ENCODE measurements at places on chromosomes 6 and 20. TPM values are rescaled to one million over a fixed set of nuclear protein-coding genes. Genes with fewer than 3 reads are reported as not detected.

GRCh38 chr6:45480752-45481415, 103.2 kb upstream of the SUPT3H start:
- no peak for DNase-seq

The C6orf52 gene
- total RNA-seq: not detected

The TUBE1 gene
- total RNA-seq: 32.3 TPM

The MYT1 gene
- 0.15 TPM for total RNA-seq

GRCh38 chr20:51659491-51660050, 108.6 kb downstream of the ATP9A start:
- no peak for DNase-seq

The AKAP12 gene
- total RNA-seq: 40.1 TPM

DNA sequence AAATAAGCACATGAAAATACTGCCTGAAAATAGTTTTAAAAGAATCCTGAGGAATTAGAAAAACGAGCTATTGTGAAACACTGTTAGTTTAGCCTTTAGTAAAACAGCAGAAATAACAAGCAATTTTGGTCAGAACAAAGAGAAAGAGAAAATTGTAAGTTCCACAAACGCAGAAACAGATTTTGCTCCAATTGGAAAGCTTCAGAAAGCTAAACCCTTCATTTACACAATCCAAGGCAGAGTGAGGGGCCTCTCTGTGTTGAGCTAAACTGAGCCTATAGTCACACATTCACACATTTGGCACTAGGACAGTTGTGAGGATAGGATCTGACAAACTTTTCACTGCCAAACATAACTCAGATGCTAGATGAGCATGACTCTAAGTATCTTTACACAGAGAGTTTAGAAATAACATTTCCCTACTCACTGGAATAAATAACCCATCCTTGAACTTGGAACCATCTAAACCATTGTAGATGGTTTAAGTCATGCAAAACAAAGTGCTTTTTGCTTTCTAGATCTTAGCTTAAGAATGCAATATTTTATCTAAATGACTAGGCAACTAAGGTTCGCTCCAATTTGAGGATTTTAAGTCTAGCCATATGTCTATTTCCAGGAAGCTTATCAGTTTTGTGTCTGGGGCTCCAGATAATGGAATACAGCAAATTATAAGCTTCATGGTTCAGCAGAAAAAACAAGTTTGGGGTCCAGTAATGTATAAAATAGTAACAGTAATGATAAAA, 122.6 kb downstream of the SGK1 start:
- DNase-seq: no peak

GRCh38 chr6:71034563-71035345, 77.9 kb upstream of the B3GAT2 start:
- no peak for DNase-seq

The SPDEF gene
- 0.31 TPM for total RNA-seq

The EGFL8 gene
- total RNA-seq: 5.2 TPM

- DNase-seq: no peak
Measured at GRCh38 chr6:105609375-105609991, 206.6 kb upstream of the PREP start.

The MEI4 gene
- total RNA-seq: 0.51 TPM

The PCMTD2 gene
- 180 TPM for total RNA-seq

DNA sequence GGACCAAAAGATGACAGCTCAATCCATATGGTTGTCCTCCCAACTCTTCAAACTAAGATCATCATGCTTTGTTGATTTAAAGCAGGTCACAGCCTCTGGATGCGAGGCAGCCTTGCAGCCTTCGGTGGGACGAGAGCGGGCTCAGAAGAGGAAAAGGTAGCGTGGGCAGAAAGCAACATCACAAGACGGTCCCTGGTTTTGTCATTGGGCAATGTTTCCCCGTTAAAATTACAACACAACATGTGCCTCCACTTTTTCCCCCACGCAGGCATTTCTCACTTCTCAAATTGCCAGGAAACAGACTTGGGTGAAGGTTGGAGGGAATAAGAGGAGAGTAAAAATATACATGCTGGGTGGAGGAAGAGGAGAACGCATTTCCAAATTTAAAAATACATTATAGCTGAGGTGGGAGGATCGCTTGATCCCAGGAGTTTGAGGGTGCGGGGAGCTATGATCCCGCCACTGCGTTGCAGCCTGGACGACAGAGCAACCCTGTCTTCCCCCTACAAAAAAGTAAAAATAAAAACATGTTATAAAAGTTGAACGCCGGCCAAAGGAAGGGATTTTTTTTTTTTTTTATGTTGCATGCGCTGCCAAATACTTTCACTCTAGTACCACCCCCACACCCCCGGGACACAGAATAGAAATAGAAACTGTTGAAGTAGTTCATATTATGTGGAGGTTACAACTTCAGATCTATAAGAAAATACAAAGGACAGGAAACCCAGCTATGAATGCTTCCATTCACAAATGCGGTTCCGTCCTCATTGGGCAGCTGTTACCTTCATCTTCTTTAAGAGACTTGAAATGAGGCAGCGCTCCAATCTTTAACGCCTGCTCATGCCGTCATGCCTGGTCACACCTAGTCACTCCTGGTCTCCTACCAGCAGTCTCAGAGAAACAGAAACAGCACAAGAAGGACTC, 13.9 kb upstream of the NAA20 start:
- DNase-seq: peak; percentile 78

DNA sequence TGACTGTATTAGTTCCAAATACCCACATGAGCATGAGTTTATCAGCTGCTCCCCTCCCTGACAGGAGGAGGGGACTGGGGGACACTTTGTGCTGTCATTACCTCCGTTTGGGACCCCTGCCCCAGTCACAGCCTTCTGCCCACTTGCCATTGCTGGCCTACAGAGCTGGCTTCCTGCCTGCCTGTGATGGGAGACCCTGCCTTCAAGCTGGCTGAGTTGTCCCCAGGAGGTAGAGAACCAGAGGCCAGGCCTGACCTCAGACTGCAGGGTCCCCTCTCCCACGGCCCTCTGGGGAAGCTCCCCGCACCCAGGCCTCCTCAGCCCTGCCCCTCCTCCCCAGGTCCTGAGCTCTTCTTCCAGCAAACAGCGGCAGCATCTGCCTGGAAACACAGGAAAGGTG, 105.5 kb downstream of the JPH2 start:
- DNase-seq: peak; percentile 32

- DNase-seq: no peak
Measured at GRCh38 chr6:141988327-141988726, 144.4 kb upstream of the GJE1 start.

DNA sequence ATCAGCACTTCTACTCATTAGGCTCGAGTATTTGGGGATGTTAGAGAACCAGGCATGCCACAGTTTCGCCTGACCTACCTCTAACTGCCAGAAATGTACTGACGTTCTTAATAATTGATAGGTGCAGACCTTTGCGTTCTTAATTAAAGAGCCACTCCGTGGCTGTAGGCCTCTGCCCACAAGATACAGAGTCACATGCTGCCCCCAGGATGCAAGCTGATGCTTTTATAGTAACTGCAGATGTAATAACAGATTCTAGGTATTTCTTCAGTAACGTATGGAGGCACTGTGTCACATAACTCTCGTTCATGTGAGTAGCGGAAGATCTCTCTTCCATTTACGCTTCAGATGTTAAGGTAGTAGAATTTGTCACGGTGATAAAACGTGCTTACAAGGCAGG, 113.2 kb downstream of the RPP40 start:
- DNase-seq: no peak

The PRPH2 gene
- 1.1 TPM for total RNA-seq

GRCh38 chr20:59958626-59959025, 403 bp downstream of the CDH26 start:
- no peak for DNase-seq
